ENCODE measurements at places on chromosomes 7 and 10.

GRCh38 chr7:13907831-13908230 lies 81.6 kb downstream of the ETV1 start:
- no peak for DNase-seq

GRCh38 chr7:36396150-36396549 lies 6.5 kb downstream of the ANLN start:
- no peak for DNase-seq

- no peak for DNase-seq
Observed at GRCh38 chr10:88528201-88528600, 54.9 kb downstream of the RNLS start.

DNA sequence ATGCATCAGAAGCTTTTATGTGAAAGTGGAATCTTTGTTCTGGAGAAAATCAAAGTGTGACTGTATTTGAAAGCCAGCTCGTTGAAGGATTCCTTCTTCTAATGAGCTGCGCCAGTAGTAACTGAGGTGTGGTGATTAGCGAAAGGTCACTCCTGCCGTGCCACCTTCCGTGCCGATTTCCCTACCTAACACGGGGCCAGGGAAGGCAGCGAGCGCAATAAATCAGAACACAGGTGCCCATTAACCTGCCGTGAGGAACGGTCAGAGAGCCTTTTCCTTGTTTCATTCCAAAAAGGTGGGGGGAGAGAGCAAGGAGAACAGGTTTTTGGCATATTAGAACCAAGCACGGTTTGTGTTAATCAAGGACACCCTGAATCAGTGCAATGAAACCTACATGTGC lies 258.0 kb downstream of the CELF2 start:
- no peak for DNase-seq

GRCh38 chr7:146961617-146962016 lies 845.0 kb downstream of the CNTNAP2 start:
- no peak for DNase-seq

DNA sequence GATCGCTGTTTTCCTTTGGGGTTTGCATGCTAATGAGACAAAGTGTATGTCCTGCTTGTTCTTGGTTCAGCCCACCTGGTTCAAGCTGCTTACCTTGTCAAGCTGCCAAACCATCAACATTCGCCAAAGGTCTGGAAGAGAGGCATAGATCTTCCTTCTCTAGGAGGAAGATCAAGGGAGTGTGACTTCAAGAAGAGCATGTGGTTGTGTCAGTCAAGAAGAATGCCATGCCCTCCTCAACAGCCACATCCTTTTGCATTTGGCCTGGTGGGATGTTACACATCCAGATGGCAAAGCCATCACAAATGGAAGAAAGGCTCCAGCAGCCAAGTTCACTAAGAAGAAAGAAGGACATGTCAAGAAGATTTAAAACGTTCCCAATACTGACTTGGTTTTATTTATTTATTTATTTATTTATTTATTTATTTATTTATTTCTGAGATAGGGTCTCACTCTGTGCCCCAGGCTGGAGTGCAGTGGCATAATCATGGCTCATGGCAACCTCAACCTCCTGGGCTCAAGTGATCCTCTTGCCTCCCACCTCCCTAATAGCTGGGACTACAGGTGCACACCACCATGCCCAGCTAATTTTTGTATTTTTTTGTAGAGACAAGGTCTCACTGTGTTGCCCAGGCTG lies 5.1 kb upstream of the PIP4K2A start:
- no peak for DNase-seq

GRCh38 chr7:156147104-156147503 lies 334.8 kb upstream of the SHH start:
- DNase-seq: no peak

GRCh38 chr10:103598654-103599115 lies 105.2 kb downstream of the NEURL1 start:
- DNase-seq: no peak

GRCh38 chr10:80582286-80582960 lies 44.7 kb downstream of the SH2D4B start:
- DNase-seq: no peak

DNA sequence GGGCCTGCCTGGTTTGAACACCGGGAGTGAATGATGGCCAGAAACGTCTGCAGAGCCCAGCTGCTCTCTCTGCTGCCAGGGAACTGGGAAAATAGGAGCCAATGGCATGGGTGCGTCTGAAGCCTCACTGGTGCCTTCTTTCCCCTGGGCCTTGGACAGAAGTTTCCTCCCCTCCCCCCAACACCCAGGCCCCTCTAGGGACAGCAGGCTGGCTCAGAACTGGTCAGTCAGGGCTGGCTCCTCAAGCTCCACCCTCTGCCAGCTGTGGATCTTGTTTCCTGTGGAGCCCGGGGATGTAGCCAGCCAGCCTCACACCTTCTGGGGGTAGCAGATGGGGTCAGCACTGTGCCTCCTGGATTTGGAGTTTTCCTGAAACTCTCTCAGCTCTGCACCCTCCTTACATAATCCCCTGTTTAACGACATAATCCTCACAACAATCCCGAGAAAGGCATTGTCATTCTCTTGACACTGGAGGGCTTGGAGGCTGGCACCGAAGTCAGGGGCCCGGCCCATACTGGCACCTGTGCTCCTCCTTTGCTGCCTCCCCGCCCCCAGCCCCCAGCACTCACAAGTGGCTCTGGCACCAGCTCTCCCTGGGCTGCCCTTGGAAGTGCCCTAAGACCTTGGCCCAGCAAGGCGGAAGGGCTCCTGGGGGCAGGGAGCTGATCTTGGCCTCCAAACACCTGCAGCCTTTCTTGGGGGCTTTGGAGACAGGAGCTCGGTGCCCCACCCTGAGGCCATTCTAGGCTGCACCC lies 5.7 kb downstream of the LDB3 start:
- no peak for DNase-seq

DNA sequence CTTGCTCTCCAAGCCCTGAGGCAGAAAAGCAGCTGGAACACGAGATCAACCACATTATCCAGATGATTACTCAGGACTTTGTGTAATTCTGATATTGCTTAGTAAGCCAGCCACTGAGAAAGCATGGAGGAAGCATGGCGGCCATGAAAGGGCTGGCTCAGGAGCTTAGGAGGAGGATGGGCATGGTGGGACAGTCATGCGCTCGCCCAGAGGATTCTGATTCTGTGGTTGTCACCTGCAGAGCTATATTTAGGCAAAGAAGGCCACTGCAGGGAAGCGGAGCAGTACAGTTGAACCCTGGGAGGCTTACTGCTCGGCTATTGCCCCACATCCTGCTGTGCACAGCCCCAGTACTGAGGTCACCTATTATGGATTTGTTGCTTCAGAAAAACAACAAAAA lies 128.8 kb upstream of the DNAJB12 start:
- no peak for DNase-seq
